ENCODE measurements at places on chromosomes 12 and 14.

DNA sequence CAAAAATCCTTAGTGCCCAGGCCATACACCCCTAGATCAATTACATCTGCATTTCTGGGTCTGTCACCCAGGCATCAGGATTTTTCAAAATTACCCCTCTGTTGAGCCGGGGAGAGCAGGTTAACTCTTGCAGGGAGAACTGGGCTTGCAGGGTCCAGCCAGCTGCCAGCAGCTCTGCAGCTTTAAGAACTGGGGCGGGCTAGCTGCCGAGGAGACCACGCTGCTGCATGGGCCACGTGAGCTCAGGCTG is at the start of gene DGLUCY:
TSS of gene DGLUCY (plus strand) at position 245 of the 250 bp plus-strand sequence. CDS start 46,222 bp downstream, outside the sequence.
- DNase-seq = peak; percentile 51

- no peak for DNase-seq
These were observed 1196.3 kb upstream of the TMEM132C start for GRCh38 chr12:127070515-127071157.

- DNase-seq = no peak
These were observed 36.0 kb upstream of the GLIPR1 start for GRCh38 chr12:75444429-75445136.

DNA sequence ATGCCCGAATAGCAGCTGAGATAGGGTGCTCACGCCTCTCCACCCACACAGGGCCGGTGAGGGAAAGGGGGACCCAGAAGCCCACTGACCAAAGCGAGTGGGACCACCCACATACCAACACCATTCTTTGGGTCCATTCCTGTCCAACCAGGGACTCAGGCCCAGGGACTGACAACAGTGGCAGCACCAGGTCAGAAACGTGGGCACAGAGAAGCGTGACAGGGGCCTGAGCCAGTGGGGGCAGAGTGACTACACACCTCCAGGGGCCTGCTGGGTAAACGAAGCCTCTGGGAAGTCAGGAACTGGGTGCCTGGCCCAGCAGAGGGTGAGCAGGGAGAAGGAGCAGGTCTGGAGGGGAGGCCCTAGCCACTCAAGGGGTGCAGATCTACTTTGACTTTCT is 13.7 kb downstream of the SPRYD3 start:
- no peak for DNase-seq

- DNase-seq = no peak
These were observed 330.5 kb upstream of the SFSWAP start for GRCh38 chr12:131380220-131380964.

- no peak for DNase-seq
These were observed 125.0 kb upstream of the ETV6 start for GRCh38 chr12:11524446-11524845.

DNA sequence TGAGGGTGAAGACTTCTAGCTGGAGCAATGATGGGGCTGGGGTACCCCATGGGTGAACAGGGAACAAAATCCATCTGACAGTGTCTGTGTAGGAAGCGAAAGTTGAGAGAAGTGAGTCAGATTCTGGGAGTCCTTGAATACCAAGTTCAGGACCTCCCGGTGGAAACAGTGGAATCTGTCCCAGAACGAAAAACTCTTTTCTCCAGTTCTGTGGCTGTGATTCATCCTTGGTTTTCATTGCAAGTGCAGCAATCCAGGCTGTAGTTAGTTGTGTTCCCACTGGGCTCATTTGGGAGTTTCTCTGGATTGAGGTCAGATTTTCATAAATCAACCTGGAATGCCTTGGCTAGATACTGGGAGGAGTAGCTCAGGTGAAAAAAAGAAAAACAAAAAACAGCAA is 120.7 kb downstream of the C12orf75 start:
- no peak for DNase-seq

DNA sequence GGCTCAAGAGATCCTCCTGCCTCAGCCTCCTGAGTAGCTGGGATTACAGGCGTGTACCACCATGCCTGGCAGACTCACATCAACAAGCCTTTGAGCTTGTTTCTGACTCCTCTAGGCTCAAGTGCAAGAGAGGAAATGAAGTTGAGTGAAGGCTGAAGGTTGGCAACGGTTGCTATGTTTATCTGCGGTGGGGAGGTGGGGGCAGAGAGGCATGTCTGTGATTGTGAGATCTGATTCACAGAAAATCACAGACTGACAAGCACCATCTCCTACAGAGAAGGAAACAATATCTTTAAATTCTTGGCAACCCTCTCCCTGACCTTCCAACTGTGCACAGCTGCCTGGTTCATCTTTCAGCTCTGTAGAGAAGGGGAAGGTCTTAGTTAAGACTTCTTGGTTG is 22.1 kb upstream of the NINJ2 start:
- peak; percentile 46 for DNase-seq

DNA sequence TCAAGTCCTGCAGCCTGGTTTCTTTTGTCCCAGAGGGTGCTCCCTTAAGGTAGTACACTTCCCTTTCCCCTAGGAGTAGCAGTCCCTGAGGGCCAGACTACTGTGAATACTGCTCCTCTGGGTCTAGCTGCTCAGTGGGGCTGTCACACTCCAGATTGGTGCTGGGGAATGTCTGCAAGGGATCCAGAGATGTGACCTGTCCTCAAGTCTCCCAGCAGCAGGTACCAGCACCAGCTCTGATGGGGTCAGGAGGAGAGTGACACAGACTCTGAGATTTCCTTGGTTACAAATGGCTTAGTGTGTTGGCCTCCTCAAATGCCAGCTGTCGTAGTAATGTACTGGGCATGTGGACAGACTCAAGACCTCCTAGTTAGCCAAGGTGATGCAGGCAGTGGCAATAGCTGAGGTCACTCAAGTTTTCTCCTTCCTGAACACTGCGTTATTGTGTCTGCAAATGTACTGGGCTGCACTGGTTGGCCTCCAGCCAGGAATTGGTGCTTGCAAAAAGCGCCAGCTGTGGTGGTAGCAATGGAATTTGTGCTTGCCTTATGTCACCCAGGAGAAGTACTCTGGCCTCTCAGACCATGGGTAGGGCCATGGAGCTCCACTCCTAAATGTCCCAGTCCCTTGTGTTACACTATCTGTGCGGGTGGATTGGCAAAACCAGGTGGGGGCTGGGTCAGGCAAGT is 36.4 kb upstream of the AEBP2 start:
- DNase-seq = no peak

- DNase-seq = no peak
These were observed 228.6 kb upstream of the E2F7 start for GRCh38 chr12:77294016-77294415.

DNA sequence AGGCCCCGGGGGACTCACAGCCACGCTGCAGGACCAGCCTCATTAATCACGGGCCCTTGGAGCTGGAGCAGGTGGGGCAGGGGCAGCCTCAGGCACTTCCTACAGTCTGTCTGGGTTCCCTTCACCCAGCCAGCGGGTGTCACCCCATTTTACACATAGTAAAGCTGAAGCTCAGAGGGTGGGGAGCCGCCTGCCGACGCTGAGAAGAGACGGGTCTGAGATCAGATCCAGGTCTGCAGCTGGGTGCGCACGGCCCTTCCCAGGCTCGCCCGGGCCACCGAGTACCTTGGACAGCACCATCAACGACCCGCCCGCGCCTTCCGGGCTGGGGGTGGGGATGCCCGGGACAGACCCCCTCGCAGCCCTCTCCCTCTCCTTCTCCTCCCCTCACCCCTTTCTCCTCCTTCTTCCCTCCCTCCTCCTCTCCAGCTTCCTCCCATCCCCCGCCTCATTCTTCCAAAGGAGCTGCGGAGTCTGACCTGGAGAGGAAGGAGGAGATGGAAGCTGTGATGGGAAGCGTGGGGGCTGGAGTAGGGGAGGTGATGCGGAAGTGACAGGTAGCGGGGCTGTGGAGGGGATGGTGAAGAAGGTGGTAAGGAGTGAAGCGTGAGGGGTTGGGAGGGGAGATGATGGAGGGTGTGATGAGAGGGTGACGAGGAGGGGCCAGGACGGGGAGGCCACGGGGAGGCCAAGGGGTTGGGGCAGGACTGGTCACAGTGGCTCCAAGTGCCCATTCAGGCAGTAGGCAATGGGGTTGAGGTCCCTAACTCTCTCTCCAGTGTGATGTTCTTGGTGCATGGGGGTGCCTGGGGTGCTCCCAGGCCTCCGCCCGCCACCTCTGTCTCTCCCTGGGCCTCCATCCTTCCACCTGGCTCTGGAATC is 8.8 kb downstream of the DTX1 start:
- no peak for DNase-seq

GRCh38 chr14:21501568-21501967 is 9.6 kb downstream of the METTL3 start:
- no peak for DNase-seq

DNA sequence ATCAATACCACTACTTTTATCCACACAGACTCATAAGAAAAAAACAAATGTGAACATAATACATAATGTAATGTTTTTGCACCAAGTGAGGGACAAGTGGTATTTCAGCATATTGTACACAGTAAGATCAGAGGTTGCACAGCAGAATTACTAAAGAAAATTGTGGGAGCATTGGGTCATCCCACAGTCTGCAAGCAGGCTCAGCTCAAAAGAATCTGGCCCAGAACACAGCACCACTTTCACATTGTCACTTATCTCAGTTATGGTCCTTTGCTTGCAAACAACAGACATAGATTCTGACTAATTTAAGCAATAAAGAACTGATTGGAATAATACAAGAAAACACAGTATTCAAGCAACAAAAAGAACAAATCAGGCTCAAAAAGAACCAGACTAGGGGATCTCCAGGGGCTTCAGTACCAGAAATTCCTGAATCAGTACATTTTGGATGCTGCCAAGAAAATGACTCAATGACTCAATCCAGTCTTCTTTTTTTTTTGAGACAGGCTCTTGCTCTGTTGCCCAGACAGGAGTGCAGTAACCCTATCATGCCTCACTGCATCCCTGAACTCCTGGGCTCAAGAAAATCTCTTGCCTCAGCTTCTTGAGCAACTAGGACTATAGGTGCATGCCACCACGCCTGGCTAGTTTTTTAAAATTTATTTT is 42.9 kb upstream of the EEA1 start:
- no peak for DNase-seq

DNA sequence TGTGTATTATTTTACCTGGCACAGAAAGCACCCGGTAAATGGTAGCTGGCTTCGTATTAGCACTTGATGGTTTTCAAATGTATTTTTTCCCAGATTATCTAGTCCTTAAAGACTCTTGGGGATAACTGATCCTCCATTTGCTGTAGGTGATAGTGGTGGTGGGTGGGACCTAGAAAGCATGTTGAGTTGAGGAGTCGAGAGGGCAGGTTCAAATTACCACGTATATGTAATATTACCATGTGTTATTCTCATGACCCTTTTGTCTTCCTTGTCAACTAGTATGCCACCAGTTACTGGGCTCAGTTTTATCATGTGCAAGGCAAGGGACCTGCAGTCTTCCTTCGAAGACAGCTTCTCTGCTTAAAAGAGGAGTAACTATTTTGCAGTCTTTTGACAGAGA is 1.8 kb downstream of the GLRX5 start:
- DNase-seq = no peak

GRCh38 chr12:25368557-25368956 is 117.8 kb upstream of the KRAS start:
- no peak for DNase-seq

GRCh38 chr12:119505001-119505400 is 88.6 kb upstream of the TMEM233 start:
- no peak for DNase-seq

DNA sequence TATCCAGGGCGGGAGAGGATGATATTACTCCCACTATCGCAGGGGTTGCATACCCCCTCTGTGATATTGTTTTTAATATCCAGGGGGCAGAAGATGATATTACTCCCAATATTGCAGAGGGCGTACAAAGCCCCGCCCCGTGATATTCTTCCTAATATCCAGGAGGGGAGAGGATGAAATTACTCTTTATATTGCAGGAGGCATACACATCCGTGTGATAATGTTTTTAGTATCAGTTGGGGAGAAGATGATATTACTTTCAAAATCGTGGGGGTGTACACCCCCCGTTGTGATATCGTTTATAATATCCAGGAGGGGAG is 52.9 kb upstream of the OXA1L start:
- no peak for DNase-seq

DNA sequence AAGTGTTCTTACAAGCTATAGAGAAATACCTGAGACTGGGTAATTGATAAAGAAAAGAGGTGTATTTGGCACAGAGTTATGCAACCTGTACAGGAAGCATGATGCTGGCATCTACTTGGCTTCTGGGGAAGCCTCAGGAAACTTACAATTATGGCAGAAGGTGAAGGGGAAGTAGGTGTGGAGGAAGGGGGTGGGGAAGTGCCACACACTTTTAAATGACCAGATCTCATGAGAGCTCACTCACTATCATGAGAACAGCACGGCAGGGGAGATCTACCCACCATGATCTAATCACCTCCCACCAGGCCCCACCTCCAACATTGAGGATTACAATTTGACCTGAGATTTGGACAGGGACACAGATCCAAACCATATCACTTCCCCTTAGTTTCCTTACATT is 32.8 kb downstream of the TSHR start:
- no peak for DNase-seq

DNA sequence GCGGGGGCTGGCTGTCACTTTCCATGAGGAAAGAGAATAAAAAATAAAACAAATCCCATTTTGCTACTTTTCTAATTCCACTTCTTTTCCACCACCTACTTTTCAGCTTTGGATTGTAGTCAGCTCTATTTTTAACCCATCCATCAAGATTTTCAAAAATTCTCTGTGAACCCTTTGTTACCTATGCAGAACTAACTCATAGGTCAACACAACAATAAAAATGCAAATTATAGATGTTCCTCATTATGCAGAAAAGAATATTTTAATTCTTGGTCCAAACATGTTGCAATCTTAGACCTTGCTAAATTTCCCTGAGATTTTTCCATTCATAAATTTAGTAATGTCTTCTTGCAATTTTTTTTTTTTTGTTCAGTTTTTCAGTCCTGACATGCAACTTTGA is 454.5 kb downstream of the ADAMTS20 start:
- DNase-seq = no peak

DNA sequence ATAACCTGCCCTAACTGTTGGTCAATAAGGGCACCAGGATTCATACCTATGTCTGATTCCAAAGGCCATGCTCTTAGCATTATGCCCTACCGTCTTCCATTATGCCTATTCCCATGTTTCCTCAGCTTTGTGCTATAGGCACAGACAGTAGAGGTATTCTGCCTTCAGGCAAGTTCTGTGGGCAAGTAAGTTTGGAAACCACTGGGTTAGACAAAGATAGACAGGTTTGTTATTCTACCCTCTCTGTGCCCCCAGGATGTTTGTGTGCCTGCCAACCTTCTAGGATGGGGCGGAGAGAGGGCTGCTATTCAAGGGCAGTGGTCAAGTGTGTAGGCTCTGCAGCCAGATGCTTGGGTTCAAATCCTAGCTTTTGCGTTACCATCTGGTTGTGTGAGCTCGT is 4.6 kb downstream of the RAPGEF3 start:
- DNase-seq = no peak

Measured in stimulated activated CD8-positive, alpha-beta memory T cell treated with anti-CD3 and anti-CD28 coated beads, Interleukin-2, amount 100 ng/mL, for 48 hours (primary cell).